ENCODE measurements at places on chromosomes 6 and 20. TPM values are rescaled to one million over a fixed set of nuclear protein-coding genes. Genes with fewer than 3 reads are reported as not detected.

SPTLC3 gene
- 5.9 TPM for total RNA-seq

HCK gene
- total RNA-seq: not detected

SRMS gene
- not detected for total RNA-seq

OPRL1 gene
- total RNA-seq: 2.6 TPM

ABHD16B gene
- total RNA-seq: not detected

ZNF341 gene
- 0.99 TPM for total RNA-seq

ADNP gene
- total RNA-seq: 32.1 TPM

TRAPPC3L gene
- under 0.01 TPM for total RNA-seq

DOK5 gene
- 16.9 TPM for total RNA-seq

STXBP5 gene
- 90.7 TPM for total RNA-seq

SLC26A8 gene
- total RNA-seq: not detected

DCDC2 gene
- not detected for total RNA-seq

COL9A1 gene
- total RNA-seq: not detected

SOBP gene
- total RNA-seq: 6.3 TPM

PIGU gene
- total RNA-seq: 6.4 TPM

ZNF831 gene
- total RNA-seq: not detected

QKI gene
- 121 TPM for total RNA-seq

DLL1 gene
- total RNA-seq: 5.6 TPM

AVP gene
- total RNA-seq: not detected

MEP1A gene
- not detected for total RNA-seq

NOX3 gene
- total RNA-seq: not detected

RGS17 gene
- 5.9 TPM for total RNA-seq

DEFB132 gene
- total RNA-seq: not detected

SNAP91 gene
- 0.17 TPM for total RNA-seq

CNR1 gene
- total RNA-seq: not detected

RBBP9 gene
- total RNA-seq: 14.4 TPM

MUC22 gene
- total RNA-seq: not detected

OLIG3 gene
- total RNA-seq: not detected

PTCHD4 gene
- 5.8 TPM for total RNA-seq

CALHM5 gene
- 4.4 TPM for total RNA-seq

DEF6 gene
- 0.51 TPM for total RNA-seq

SLC44A4 gene
- total RNA-seq: not detected

CASS4 gene
- total RNA-seq: 14.9 TPM

FAM83C gene
- not detected for total RNA-seq

NMBR gene
- total RNA-seq: under 0.01 TPM

SULF2 gene
- 9.6 TPM for total RNA-seq

GJA10 gene
- not detected for total RNA-seq

ME1 gene
- total RNA-seq: 22.1 TPM

CCN6 gene
- not detected for total RNA-seq

PANK2 gene
- total RNA-seq: 50.8 TPM

MYCT1 gene
- total RNA-seq: under 0.01 TPM

C6orf141 gene
- 0.77 TPM for total RNA-seq
